ENCODE measurements at places on chromosomes 7 and 10. TPM values are rescaled to one million over a fixed set of nuclear protein-coding genes. Genes with fewer than 3 reads are reported as not detected.

- H3K4me1 ChIP-seq = no peaks in the 10 kb centered on the region
- peak overlapping the region; percentile 52 for H3K4me3 ChIP-seq
- H3K36me3 ChIP-seq = no peaks in the 10 kb centered on the region
- H3K27ac ChIP-seq = no peak overlapping the region
- peaks cover 26% of the 10 kb centered on the region for H3K27me3 ChIP-seq
- no peak for DNase-seq
Measured at GRCh38 chr10:117004227-117005025, 561 bp downstream of the SHTN1 start.

The OR2A1 gene
- total RNA-seq = not detected

- no peaks in the 10 kb centered on the region for H3K27me3 ChIP-seq
- peak; percentile 18 for DNase-seq
- no peak overlapping the region for H3K4me3 ChIP-seq
- peaks cover 23% of the 10 kb centered on the region for H3K4me1 ChIP-seq
- H3K36me3 ChIP-seq = peaks cover 27% of the 10 kb centered on the region
- H3K27ac ChIP-seq = no peak overlapping the region
Measured at GRCh38 chr10:3787816-3788215, 2.8 kb upstream of the KLF6 start.

The CAMK1D gene
- 4.2 TPM for total RNA-seq

GRCh38 chr10:113648478-113648877 lies 15.4 kb downstream of the NRAP start:
- no peak overlapping the region for H3K27ac ChIP-seq
- no peak for DNase-seq
- no peaks in the 10 kb centered on the region for H3K4me1 ChIP-seq
- H3K4me3 ChIP-seq = no peak overlapping the region
- H3K36me3 ChIP-seq = no peaks in the 10 kb centered on the region

The ZPBP gene
- total RNA-seq = not detected

DNA sequence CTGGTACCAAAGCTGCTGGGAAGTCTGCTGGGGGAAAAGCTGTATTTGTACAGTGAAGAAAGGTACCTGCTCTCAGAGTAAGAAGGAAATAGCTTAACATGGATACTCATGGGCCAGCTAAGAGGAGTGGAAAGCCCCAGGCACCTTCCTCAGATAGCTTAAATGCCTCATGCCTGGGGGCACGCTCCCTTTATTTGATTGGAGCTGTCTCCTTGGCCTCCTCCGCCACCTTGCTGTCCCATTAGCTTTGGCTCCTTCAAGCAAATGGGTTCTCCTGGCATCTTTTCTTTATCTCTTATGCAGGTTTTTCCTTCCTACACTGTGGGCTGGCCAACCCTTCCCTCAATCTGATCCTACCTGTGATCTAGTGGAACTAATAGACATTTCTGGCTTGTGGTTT lies 318.5 kb downstream of the SH2D4B start:
- no peak overlapping the region for H3K27ac ChIP-seq
- H3K27me3 ChIP-seq = no peaks in the 10 kb centered on the region
- H3K36me3 ChIP-seq = no peaks in the 10 kb centered on the region

The SFTPA1 gene
- not detected for total RNA-seq

The C7orf25 gene
- total RNA-seq = 6.0 TPM

DNA sequence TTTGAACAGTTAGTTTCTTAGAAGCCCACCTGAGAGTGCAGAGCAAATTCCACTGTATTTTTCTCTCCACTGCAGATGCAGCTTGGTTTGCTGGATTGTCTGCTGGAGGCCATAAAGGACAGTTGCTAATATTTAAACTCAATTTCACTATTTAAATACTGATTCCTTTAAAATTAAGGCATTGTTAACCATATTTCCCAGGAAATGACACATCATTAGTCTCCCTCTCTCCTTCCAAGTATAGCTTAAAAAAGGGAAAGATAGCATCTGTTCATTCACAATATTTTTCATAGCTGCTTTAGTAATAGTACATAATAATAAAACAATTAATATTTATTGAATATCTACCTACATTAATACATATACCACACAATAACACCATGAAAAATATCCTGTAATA lies 252.9 kb downstream of the HGF start:
- no peak for DNase-seq
- no peaks in the 10 kb centered on the region for H3K36me3 ChIP-seq
- no peaks in the 10 kb centered on the region for H3K27me3 ChIP-seq

- no peaks in the 10 kb centered on the region for H3K4me1 ChIP-seq
- H3K27me3 ChIP-seq = peaks cover 5% of the 10 kb centered on the region
- no peak for DNase-seq
- no peaks in the 10 kb centered on the region for H3K36me3 ChIP-seq
- H3K4me3 ChIP-seq = no peak overlapping the region
Measured at GRCh38 chr7:35463751-35464150, 209.9 kb upstream of the TBX20 start.

DNA sequence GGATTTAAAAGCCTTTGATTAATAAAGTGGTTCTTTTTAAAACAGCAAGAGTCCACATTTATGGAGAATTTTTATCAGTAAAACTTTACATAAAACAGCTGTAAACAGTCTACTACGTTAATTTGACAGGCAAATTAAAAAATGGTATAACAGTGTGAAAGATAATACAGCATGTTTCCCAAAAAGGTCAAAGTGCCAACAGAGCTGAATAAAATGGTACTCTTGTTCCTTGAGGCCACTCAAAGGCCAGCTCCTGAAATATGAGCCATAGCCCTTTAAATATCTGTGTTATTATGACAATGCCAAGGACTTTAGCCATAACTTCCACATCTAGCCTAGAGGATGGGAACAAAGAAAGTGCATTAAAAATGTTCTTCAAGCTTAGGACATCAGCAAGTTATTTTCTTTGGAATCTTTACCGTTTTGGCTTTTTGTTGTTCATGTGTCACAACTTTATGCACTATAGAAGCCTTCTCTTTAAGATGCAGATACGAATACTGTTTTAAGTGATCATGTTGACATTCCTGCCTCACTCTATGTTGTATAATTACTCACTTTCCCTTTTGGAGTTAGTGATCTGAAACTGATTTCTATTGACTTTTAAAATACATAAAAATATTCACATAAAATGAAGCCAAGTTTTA lies 165.6 kb downstream of the RNLS start:
- no peak overlapping the region for H3K27ac ChIP-seq
- no peak for DNase-seq
- peaks cover 3% of the 10 kb centered on the region for H3K27me3 ChIP-seq
- H3K4me1 ChIP-seq = peaks cover 11% of the 10 kb centered on the region
- no peak overlapping the region for H3K4me3 ChIP-seq

The PKD2L1 gene
- 0.10 TPM for total RNA-seq

The ASZ1 gene
- not detected for total RNA-seq

The HOXA6 gene
- total RNA-seq = not detected

The SMO gene
- not detected for total RNA-seq

- H3K27ac ChIP-seq = no peak overlapping the region
- DNase-seq = no peak
- H3K4me1 ChIP-seq = no peaks in the 10 kb centered on the region
- no peak overlapping the region for H3K4me3 ChIP-seq
- H3K36me3 ChIP-seq = no peaks in the 10 kb centered on the region
- peaks cover 8% of the 10 kb centered on the region for H3K27me3 ChIP-seq
Measured at GRCh38 chr7:112357136-112357535, 93.1 kb upstream of the IFRD1 start.

DNA sequence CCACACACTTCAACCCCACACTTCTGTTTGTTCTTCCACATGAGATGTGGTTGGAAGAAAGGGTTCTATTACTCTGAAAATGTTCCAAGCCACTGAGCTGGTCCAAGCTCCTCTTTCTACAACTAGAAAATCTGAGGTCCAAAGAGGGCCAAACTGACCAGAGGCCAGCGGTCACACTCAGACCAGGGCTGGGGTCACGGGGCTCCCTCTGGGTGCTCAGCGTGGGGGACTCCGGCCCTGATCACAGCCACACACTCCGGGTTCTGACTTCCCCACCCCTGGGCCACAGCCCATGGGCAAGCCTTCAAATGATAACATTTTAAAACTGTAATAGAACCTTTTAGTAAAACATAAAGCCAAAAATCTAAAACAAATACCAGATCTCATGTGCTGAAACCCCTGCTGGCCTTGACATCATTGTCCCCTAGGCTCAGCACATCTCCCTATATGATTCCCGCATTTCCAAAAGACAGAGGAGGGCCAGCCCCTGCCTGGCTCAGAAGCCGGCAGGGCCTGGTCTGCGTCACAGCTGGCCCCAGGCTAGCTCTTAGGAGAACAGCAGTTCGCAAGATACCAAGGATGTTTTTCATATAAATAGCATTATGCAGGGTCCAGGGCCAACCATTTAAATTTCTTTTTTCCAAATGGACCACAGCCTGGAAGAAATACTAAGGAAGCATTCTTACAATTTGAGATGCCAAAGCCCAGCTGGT lies 3.3 kb downstream of the CRYGN start:
- no peaks in the 10 kb centered on the region for H3K36me3 ChIP-seq
- no peak overlapping the region for H3K4me3 ChIP-seq
- peaks cover 5% of the 10 kb centered on the region for H3K27me3 ChIP-seq
- no peak for DNase-seq
- H3K4me1 ChIP-seq = peaks cover 35% of the 10 kb centered on the region

- H3K4me1 ChIP-seq = peaks cover 20% of the 10 kb centered on the region
- DNase-seq = peak; percentile 65
- peak overlapping the region; percentile 81 for H3K27ac ChIP-seq
- peak overlapping the region; percentile 85 for H3K4me3 ChIP-seq
- H3K36me3 ChIP-seq = no peaks in the 10 kb centered on the region
- peaks cover 7% of the 10 kb centered on the region for H3K27me3 ChIP-seq
Measured at GRCh38 chr7:96321031-96321657, 754 bp downstream of the SLC25A13 start.

DNA sequence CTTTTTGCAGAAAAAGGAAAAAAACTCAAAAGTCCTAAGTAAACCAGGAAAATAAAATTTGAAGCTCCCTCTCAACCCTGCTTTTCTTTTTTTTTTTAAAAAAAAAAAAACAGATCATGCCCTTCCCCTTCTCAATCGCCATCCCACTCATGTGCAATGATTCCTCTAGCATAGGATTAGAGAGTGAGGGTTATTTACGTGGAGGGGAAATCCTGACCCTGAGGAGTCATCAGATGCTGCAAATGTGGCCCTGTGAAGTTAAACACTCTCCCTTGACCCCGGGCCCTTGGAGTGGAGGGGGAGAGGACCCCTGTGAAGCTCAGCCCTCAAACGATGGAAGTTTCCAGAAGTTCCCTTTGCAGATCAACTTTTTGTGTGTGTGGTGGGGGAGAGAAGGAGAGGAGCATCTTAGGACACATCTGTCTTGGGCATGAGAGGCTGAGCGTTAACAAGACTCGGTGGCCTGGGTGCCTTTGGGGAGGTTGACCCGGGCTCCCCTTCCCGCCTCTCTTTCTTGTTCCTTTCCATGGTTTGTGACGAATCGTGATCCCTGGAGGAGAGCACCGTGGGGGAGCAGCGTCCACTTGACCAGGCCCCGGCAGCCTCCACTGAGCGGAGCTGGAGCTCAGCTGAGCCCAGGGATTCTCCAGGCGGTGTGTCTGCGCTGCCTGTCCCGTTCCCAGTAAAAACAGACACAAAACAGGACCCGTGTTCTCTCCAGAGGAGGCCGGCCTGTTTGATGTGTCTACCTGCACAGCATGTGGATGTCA lies 1.5 kb upstream of the SHH start:
- peaks cover 15% of the 10 kb centered on the region for H3K4me1 ChIP-seq
- no peak overlapping the region for H3K27ac ChIP-seq
- H3K27me3 ChIP-seq = peaks cover 56% of the 10 kb centered on the region
- no peaks in the 10 kb centered on the region for H3K36me3 ChIP-seq

GRCh38 chr10:70622981-70623844 lies 20.7 kb upstream of the PRF1 start:
- H3K27ac ChIP-seq = no peak overlapping the region
- H3K4me3 ChIP-seq = no peak overlapping the region
- peaks cover 12% of the 10 kb centered on the region for H3K4me1 ChIP-seq
- DNase-seq = no peak

GRCh38 chr10:18230794-18231193 lies 90.6 kb downstream of the CACNB2 start:
- no peak overlapping the region for H3K27ac ChIP-seq
- no peaks in the 10 kb centered on the region for H3K4me1 ChIP-seq
- H3K36me3 ChIP-seq = no peaks in the 10 kb centered on the region
- no peak overlapping the region for H3K4me3 ChIP-seq

The PRSS1 gene
- not detected for total RNA-seq

DNA sequence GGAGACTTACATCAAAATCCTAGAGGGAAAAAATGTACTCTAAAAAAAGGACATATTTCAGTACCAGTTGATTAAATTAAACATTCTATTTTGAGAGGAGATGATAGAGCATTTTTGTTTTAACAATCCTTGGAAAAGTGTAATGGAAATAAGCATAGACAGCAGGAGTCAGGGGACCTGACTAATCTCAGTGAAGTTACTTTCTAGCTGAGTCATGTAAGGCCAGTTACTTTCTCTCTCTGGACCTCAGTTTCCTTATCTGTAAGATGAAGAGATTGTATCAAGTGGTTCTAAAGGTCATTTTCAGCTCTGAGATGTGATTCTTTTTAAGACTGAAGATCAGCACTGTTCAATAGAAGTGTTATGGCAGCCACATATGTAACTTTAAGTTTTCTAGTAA lies 44.1 kb downstream of the VTI1A start:
- H3K4me3 ChIP-seq = no peak overlapping the region
- H3K36me3 ChIP-seq = peaks cover 1% of the 10 kb centered on the region

DNA sequence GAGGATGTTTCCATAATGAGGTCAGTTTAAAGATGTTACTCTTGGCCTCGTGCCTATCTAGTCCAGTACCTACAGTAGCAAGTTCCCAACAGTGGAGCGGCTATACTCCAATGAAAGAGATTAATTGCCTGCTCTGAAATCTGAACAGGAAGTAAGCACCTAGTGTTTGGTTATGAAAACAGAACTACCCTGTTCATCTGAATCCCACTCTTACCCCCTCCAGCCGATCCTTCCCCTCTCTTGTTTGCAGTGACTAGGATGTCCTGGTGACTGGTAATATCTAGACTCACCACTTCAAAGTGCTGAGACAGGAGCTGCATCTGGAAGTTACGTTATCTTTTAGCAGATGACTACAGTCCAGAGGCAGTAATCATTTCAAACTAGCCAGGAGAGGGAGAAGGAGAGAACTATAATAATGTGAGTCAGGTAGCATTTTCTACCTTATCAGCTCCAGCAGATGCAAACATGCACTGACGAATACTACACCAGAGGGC lies 666.7 kb upstream of the NRP1 start:
- no peaks in the 10 kb centered on the region for H3K4me1 ChIP-seq
- no peak overlapping the region for H3K27ac ChIP-seq
- H3K36me3 ChIP-seq = no peaks in the 10 kb centered on the region
- H3K27me3 ChIP-seq = no peaks in the 10 kb centered on the region
- H3K4me3 ChIP-seq = no peak overlapping the region
